ENCODE measurements at places on chromosomes 3 and 15.
A peak's percentile ranks its signal among the peaks of the same experiment; 100 is the strongest.

DNA sequence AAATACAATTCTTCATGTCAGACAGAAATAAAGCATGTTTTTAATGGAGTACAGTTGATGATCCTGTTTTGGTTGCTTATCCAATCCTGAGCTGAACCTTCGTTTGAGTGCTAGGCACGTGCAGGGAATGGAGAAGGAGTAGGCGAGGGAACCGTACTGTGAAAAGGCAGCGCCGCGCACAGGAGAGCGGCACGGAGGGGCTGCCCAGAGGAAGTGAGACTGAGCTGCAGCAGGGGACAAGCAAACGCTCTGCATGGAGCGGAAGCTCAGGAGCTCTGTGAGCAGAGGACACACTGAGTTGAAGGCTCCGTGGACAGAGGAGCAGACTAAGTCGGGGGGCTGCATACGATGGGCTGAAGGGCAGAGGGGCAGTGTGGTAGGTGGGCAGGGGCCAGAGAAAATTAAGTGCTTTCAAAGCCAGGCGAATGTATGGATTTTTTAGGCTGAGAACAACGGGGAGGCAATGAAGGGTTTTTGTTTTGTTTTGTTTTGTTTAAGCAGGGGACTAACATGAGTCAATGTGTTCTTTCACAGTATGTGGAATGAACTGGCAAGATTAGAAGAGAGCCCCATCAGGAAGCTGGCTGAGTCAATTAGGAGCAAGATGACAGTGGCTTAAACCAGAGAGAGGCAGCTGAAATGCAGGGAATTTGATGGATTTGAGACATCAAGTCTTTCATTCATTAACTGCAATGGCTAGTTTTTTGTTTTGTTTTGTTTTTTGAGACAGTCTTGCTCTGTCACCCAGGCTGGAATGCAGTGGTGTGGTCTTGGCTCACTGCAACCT lies 23.8 kb upstream of the TM2D3 start:
- DNase-seq, result peak; percentile 74

GRCh38 chr3:153161138-153161713 lies 800 bp upstream of the RAP2B start:
- DNase-seq, result peak; percentile 95

- DNase-seq, result peak; percentile 23
These were observed 614.8 kb downstream of the DIPK2A start for GRCh38 chr3:144586382-144586781.

DNA sequence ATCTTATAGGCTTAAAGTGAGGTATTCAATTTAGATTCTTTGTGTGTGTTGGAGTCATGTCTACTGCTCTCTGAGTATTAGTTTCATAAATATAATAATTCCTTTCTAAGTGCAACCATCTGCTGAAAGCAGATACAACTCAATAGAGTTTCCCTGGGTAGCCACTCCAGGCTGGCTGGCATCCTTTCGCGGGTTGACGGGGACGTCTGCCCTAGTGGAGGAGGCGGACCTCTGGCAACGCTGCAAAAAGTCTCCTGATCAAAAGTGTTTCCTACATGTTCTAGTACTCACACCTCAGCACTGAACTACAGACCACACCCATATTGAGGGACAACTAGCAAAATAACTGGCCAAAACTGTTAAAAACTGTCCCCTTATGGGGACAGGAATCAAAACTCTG lies 2.5 kb downstream of the MOBP start:
- no peak for DNase-seq
